Renal cortical epithelial cell (primary cell): ENCODE measurements at places on chromosomes 7 and 10.

GRCh38 chr10:3415878-3416605 lies 243.5 kb upstream of the PITRM1 start:
- DNase-seq, result no peak

DNA sequence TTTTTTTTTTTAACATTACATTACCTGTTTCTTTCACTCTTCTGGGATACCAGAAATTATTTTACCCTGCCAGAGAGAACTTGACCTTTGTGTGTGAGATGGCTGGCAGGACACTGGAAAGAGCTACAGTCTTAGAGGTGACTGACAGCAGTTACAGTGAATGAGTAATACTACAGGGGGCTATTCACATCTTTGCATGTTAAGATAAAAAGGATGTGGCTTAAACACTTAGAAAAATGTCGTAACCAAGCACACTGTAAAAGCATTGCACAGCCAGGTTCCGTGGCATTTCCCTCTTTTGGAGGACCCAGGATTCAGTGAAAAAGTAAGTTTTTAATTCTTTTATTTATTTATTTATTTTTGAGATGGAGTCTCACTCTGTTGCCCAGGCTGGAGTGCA lies 18.8 kb upstream of the TBC1D12 start:
- DNase-seq, result no peak

- DNase-seq, result no peak
Measured at GRCh38 chr7:106203473-106203872, 81.3 kb downstream of the NAMPT start.

DNA sequence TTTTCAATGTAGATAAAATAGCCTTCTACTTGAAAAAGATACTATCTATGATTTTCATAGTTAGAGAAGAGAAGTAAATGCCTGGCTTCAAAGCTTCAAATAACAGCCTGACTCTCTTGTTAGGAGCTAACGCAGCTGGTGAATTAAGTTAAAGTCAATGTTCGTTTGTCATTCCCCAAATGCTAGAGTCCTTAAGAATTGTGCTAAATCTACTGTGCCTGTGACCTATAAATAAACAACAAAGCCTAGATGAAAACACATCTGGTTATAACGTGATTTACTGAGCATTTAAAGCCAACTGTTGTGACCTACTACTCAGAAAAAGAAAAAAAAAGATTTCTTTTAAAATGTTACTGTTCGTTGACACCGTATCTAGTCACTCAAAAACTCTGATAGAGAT lies 134.7 kb downstream of the POLR1F start:
- no peak for DNase-seq

GRCh38 chr7:1848911-1849311 lies 178.8 kb downstream of the ELFN1 start:
- DNase-seq, result no peak

DNA sequence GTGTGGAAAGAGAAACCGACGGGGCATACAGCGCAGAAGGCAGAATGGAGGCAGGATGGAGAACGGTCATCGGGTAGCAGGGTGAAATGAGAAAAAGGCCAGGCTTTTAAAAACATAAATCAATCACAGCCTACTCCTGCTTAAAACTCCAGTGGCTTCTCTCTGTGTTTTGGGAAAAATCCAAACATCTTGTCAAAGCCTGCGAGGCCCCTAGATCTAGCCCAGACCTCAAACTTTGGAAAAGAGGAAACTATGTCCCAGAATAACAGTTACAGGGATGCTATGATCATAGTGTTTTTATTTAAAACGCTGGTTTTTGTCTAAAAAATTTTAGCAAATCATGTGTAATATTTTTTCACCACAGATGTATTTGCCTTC lies 41.1 kb downstream of the PPP1R3C start:
- DNase-seq, result no peak

DNA sequence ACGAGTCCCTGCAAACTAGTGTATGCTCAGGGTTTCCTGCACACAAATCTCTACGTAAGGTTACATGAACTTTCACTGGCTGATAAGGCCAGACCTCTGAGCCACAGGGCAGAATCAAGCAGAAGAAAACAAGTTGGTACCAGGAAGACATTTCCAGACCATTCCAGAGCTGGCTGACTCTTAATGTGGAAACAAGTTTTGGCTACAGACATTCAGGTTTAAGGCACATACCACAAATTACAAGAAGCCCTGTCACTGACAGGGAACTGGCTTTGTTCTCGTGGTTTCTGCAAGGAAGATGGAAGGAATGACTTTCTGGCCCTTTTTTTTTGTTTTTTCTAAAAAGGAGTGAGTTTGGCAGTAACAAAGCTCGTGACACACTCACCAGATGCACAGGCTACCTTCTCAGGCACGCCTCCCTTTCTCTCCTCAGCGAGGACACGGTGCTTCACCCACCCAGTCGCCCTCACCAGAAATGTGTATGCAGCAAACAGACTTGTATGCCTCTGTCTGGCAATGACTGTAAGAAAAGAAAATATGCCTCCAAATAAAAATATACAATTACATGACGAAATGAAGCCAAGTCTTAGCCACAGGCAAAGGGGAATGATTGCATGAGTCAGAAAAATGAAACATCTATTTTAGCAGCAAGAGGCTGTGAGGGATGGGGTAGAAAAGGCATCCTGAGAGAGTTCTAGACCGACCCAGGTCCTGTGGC lies 22.6 kb downstream of the PLAC9 start:
- peak; percentile 65 for DNase-seq

GRCh38 chr10:59181668-59182067 lies 5.2 kb downstream of the PHYHIPL start:
- DNase-seq, result peak; percentile 85

- no peak for DNase-seq
Measured at GRCh38 chr10:128140425-128140824, 14.2 kb upstream of the MKI67 start.

- DNase-seq, result no peak
Measured at GRCh38 chr10:45429790-45430189, 55.8 kb downstream of the ALOX5 start.

DNA sequence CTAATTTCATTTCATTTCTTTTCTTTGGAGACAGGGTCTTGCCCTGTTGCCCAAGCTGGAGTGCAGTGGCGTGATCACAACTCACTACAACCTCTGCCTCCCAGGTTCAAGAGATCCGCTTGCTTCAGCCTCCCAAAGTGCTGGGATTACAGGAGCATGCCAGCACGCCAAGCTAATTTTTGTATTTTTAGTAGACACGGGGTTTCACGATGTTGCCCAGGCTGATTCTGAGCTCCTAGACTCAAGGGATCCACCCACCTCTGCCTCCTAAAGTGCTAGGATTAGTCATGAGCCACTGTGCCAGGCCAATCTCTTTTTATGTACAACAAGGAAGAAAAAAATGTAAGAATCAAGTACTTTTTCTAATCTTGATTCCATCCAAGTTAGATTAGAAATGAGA lies 10.7 kb upstream of the KMT2E start:
- peak; percentile 83 for DNase-seq

DNA sequence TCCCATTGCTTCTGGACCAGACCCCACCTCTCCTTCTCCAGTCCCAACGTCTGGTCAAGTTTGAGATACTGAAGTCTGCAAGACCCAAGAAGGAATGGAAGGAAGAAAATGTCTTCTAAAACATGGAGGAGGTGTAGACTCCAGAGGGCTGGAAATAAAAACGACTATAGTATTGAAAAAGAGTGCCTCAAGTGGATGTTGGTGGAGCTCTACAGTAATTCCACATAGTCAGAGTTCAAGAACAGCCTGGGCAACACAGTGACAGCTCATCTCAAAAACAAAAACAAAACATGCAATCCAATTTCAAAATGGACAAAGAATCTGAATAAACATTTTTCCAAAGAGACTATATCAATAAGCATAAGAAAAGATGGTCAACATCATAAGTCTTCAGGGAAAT lies 2.3 kb upstream of the PCGF6 start:
- no peak for DNase-seq

DNA sequence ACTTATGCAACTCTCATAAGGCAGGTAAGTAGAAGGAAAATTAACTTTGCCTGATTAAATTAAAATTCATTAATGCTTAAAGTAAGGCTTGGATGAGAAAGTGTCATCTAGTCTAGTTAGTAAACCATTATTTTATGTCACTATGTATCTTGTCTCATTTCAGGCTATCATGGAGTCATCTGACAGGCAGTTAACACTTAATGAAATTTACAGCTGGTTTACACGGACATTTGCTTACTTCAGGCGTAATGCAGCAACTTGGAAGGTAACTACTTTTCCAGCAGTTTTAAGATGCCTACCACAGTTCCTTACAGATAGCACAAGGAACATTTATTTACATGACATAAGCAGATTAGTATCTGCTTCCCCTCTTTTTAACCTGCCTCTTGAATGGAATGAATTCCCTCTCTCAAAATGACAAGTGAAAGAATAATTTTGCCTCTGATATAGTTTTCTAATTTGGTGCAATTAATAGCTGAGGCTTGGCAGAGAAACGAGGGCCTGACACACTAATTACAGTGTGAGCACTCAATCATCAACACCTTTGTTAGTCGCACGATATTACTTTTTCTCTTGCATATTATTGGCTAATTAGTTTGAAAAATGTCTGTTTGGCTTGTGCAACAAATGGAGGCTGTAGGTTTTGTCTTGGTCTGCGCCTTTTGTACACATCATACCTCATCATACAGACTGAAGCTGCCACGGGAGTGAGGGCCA lies 245.0 kb downstream of the FOXP2 start:
- DNase-seq, result no peak

GRCh38 chr10:22053048-22053447 lies 49.5 kb upstream of the DNAJC1 start:
- peak; percentile 82 for DNase-seq

DNA sequence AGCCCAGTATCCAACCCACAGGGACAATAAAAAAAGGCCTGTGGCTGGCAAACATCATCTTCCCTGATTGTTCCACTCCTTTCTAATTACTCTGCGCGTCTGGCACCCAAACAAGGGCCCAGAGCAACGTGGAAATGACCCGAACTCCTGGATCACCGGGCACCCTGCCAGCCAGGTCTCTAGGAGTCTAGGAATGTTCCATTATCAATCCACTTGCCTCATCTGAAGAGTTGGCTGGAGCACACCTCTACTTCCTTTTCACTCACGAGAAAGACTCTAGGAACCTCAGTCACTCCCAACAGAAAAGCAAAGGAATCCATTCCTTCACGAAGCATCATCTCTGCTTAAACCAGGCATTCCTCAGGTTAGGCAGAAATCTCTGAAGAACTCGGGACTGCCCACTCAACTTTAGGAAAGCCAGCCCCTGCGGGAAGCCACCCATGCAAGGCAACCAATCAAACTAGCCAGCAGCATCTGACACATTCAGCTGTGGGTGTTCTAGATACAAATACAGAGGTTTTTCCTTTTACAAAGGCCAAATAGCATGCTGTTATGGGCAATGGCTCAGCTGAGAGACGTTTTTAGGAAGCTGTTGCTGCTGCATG lies 37.7 kb downstream of the ATXN7L1 start:
- DNase-seq, result peak; percentile 32

DNA sequence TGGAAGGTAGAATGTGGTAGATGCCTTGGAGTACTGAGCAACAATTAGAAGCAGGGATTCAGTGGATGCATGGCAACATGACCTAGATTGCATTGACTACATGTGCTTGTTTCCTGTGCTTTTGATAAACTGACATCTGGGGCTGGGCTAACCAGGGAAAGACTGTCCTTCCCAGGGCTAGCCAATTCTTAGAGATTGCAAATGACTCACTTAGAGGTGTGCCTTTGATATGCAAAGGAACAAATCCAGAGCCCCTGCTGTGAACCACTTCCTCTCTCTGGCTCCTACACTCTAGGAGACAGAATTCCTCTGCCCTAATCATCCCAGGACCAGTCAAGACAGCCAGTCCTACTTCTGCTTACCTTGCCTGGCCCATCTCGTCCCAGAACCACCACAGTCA lies 651.5 kb downstream of the LRMDA start:
- peak; percentile 82 for DNase-seq

GRCh38 chr10:72107325-72108003 lies 19.1 kb upstream of the SPOCK2 start:
- peak; percentile 85 for DNase-seq

DNA sequence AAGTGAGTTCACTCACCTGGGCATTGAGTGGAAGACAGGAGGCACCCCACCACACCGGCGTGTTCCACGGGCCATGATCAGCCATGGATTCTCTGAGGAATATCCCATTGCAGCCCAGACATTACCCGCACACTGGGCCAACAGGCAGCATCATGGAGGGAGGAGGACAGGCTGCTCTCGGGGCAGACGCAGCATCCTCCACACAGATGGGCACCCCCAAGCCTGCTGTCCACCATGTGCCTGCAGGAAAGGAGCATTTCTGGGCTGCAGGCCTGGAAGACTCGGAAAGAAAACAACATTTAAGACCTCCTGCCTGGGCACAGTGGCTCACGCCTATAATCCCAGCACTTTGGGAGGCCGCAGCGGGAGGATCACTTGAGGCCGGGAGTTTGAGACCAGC lies 71.0 kb upstream of the SH2B2 start:
- no peak for DNase-seq

DNA sequence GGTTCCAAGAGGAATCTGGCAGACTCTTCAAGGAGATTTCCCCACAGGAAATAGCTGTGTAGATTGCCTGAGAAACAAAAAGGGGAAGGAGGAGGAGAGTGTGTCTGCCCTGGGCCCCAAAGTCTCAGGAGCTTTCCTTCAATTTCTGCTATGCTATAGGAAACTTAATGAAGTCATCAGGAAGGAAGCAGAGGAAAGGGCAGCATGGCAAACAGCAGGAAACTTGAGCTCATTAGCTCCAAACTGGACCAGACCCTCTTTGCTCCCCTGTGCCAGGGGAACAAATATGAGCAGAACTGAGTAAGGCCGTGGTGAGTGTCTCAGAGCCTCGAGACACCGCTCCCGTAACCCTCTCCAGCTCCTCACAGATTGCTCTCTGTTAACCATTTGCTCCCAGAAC lies 4.8 kb upstream of the KCNIP2 start:
- DNase-seq, result no peak

DNA sequence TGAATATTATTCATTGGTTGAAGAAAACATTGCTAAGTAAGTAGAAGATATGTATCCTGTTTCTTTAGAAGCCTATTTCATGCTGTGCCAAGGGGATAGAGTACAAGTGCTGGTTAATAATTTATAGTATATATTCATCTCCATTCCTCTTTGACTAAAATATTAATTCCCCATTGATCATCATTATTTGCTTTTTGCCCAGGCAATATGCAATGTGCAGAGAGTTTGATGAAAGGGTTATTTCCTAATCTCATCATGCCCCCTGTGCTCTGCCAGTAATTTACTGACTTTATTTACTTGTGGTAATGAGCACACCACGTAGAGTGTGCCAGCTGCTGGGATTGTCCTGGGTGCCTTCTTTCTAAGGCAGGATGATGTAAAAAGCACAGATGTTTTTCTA lies 180.9 kb downstream of the REEP3 start:
- DNase-seq, result no peak

GRCh38 chr7:22435720-22436119 lies 64.3 kb downstream of the STEAP1B start:
- DNase-seq, result no peak

GRCh38 chr7:94335586-94335985 lies 59.1 kb upstream of the COL1A2 start:
- no peak for DNase-seq
